ENCODE measurements at places on chromosomes 12 and 14.

GRCh38 chr14:104473244-104473565, 106.4 kb upstream of the C14orf180 start:
- DNase-seq, result no peak

DNA sequence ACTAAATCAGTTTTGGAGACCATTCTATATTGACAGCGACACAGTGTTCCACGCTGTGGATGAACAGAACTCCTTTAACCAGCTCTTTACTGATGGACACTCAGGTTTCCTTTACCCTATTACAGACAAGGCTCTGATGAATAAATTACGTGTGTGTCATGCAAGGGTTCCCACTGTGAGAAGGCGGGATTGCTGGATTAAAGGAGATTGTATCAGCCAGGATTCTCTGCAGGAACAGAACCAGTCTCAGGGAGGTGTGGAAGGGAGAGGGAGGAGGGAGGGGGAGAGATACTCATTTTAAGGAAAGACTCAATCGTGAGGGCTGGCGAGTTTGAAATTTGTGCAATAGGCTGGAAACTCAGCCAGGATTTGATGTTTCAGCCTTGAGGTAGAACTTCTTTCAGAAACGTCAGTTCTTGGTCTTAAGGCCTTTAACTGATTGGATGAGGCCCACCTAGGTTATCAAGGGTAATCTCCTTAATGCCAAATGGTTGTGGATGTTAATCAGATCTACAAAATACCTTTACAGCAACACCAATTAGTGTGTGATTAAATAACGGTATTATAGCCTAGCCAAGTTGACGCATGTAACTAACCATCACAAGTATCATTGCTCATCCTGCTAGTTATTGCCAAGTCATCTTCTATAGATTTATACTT, 104.0 kb downstream of the GCH1 start:
- no peak for DNase-seq

- no peak for DNase-seq
These were observed 277.0 kb downstream of the CEP128 start for GRCh38 chr14:80664576-80664975.

- no peak for DNase-seq
These were observed 35.7 kb downstream of the SSH1 start for GRCh38 chr12:108821407-108822397.

DNA sequence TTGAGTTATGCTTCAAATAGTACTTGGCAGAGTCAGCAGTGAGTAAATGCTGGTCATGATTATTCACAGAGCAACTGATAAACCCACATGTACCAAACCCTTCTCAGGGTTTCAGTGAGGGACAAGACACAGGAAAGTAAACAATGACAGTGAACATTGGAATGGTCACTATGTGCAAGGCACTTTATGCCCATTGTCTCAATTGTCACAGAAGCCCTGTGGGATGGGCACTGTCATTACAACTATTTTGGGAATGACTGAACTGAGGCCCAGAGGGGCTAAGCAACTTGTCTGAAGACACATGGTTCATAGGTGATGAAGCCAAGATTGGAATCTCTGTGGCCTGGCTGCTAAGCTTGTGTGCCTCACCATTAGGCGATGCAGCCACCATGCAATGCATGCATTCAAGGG, 238.5 kb downstream of the RBM19 start:
- no peak for DNase-seq

GRCh38 chr14:94344389-94344788, 21.3 kb upstream of the SERPINA6 start:
- no peak for DNase-seq

GRCh38 chr12:24560831-24561271, 388.1 kb downstream of the BCAT1 start:
- DNase-seq, result peak; percentile 22

DNA sequence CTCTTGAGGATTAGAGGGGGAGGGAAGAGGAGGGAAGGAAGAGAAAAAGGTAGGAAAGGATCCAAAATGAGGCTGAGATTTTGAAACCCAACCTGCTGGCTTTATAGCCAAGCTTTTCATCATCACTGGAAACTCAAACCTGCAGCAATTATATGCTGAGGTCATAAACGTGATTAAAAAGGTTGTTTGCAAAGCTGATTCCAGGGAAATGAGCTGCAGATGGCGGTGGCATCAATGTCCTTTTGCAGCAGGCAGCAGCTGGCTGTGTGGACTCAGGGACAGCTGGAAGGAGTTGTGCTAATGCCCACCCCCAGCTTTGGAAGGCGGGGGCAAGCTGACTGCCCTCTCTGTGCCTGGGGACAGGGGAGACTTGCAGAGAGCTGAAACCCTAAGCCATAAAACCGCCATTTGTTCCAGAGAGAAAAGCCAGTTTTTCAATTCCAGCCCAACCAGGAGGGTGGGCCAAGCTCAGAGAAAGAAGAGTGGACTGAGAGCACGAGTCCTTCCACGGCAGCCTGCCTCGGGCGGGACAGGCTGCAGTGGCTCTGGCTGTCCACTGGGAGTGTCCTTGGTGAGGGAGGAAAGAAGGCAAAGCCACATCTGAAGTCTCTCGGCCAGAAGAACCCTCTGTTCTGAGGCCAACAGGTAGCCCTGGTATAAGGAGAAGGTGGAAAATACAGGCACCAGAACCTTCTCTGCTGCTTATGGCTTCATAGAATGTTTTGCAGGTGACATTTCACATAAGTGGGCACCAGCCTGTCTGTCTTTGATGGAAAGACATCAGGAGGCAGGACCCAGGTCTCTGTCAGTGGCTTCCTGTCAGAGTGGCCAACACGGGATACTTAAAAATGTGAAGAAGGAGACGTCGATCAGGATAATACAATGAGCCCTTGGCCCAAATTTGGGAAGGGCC, 90.7 kb downstream of the SINHCAF start:
- peak; percentile 81 for DNase-seq

DNA sequence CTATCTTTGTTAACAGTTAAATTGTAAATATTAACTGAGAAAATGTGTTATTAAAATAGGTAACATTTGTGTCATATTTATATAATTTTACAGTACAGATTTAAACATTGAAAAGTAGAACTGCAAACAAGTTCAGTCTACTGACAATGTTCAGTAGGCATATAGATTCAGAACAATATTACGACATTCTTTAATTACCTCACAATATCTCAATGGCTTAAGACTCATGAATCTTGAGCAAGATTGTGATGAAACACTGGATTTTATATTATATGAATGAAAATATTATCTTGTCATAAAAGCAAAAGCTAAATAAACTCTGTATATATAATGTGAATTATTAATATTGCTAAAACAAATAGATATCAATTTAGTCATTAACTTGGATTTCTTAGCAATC, 194.9 kb downstream of the ADAMTS20 start:
- no peak for DNase-seq

GRCh38 chr14:74038020-74038859, 19.1 kb downstream of the BBOF1 start:
- DNase-seq, result peak; percentile 39

DNA sequence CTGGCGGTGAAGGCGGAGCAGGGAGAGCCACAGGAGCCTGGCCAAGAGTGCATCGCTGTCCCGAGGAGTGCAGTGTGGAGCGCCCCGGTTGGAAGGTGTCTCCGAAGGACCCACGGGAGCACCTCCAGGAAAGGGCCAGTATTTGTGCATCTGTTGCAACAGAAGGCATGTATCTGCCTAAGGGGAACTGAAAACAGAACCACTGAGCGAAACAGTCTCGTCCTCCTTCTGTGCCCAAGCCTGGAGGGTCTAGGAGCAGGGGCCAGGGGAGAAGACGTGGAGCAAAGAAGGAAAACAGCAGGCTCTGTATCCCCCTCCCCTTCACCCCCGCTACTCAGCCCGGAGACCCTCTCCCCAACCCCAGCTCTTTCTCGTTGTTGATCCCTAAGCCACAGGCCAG, 5.3 kb upstream of the LRRC10 start:
- no peak for DNase-seq

DNA sequence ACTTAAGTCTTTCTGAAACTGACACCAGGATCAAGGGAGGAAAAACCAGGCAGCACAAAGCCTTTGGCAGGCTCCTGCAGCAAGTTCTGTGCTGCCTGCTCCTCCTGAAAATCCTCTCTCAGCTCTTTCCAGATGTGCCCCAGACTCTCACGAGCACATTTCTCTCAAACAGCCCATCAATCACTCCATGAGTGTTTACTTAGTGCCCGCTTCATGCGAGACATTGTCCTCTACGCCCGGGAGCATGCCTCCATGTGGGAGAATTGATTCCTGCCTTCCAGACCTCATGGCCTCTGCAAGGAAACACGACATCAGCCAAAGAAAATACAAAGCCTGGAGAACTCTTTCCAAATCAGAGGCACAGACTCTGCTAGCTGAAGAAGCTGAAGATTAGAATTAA, 46.5 kb upstream of the TSPAN11 start:
- no peak for DNase-seq

DNA sequence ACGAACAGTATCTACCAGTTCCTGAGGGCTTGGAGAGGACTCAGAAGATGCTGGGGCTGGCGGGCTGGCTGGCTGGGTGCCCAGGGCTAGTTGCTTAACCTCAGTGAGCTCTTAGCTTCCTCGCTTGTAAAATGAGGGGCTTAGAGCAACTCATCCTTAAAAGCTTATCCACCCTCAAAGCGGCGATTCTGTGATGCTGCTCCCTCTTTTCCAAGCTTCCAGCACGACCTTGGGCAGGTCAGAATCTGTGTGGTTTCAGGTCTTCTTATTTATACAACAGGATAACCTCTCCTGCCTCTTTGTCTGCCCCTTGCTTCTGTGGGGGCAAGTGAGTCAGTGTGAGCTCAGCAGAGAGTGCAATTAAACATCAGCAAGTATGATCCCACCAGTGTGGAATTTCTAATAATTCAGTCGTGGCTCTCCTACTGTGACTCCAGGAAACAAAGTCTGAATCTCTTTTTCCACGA, 281.8 kb downstream of the KSR2 start:
- no peak for DNase-seq

- DNase-seq, result no peak
These were observed 328.3 kb downstream of the TMEM121 start for GRCh38 chr14:105854600-105855245.

GRCh38 chr12:3075315-3075714, 1.9 kb upstream of the TSPAN9 start:
- DNase-seq, result no peak

GRCh38 chr14:54047645-54048308, 91.2 kb upstream of the BMP4 start:
- DNase-seq, result no peak

DNA sequence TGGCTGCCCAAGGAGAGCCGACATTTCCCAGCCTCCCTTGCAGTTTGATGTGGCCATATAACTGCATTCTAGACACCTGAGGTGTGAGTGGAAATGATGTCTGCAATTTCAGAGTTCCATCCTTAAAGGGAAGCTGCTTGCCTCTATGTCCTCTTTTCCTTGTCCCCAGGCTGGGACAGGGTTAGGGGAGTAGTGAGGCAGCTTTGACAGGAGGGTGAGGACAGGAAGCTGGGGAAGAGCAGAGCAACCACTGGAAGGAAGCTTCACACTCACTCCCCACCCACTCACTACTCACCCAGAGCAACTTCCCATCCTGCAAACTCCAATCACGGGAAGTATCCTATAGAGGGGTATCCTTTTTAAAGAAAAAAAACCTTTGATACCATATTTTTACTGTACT, 28.9 kb upstream of the LTA4H start:
- no peak for DNase-seq

- DNase-seq, result no peak
These were observed 180.6 kb downstream of the AACS start for GRCh38 chr12:125245581-125246557.

- DNase-seq, result no peak
These were observed 291.7 kb downstream of the ZFP36L1 start for GRCh38 chr14:68501171-68501570.

DNA sequence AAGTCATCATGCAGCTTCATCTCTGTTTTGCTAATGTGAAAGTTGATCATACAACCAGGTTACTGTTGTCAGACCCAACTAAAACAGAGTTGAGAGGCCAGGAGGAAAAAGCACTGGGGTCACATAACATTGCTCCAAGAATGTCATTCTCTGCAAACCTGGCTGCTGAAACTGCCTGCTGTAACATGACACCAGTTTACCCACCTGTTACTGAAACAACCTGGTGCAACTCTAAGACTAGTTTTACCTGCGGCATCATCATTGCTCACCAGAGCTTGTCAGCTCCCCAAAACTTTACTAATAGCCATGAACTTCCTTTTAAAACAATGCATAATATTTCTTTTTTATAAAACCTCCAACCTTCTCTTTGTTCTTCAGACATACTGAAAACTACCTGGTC, 30.7 kb upstream of the DEGS2 start:
- no peak for DNase-seq

GRCh38 chr12:52187206-52187605, 4.6 kb downstream of the KRT80 start:
- no peak for DNase-seq

GRCh38 chr12:116320791-116321217, 43.3 kb upstream of the MED13L start:
- no peak for DNase-seq

DNA sequence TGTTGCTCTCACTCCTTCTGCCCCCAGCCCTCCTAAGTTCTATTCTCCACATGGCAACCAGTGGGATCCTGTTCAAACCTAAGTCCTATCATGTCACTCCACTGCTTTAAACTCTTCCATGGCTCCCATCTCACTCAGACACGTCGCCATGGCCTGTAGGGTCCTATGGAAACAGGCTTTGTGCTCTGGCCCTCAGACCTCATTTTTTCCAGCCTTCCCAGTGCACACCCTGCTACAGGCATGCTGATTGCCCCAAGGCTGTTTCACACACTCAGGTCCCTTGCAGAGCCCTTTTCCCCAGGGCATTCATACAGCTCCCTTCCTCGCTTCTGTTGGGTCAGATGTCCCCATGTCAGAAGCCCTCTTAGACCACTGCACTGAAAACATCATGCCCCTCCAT, 11.2 kb upstream of the MED13L start:
- DNase-seq, result no peak

DNA sequence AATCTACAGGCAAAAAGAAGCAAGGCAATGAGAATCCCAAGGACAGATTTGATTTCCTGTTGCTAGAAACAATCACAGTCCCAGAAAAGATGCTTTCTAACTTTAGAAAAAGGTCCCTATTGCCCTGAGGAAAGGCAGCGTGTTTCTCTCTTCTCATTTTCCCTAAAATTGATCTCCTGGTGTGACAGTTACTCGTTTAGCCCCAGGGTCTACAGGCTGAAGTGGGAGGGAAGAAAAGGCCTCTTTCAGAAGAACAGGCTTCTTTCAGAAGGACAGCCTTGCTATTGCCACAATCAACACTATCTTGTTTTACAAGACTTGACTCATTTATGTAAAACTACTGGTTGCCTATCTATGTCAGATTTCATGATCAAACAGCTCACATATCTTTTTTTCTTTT, 121.8 kb upstream of the OR4E1 start:
- DNase-seq, result no peak

GRCh38 chr14:95340201-95340697, 20.5 kb upstream of the CLMN start:
- DNase-seq, result no peak

- no peak for DNase-seq
These were observed 128.1 kb upstream of the C14orf180 start for GRCh38 chr14:104451474-104451873.
